CMK (cell line): ENCODE measurements at places on chromosomes 12 and 14.

- DNase-seq: no peak
Measured at GRCh38 chr12:51923506-51924365, 16.4 kb downstream of the ACVRL1 start.

- DNase-seq: no peak
Measured at GRCh38 chr14:69692594-69692993, 74.3 kb upstream of the SRSF5 start.

GRCh38 chr14:24196071-24197055 lies 1.1 kb upstream of the TM9SF1 start:
- no peak for DNase-seq

DNA sequence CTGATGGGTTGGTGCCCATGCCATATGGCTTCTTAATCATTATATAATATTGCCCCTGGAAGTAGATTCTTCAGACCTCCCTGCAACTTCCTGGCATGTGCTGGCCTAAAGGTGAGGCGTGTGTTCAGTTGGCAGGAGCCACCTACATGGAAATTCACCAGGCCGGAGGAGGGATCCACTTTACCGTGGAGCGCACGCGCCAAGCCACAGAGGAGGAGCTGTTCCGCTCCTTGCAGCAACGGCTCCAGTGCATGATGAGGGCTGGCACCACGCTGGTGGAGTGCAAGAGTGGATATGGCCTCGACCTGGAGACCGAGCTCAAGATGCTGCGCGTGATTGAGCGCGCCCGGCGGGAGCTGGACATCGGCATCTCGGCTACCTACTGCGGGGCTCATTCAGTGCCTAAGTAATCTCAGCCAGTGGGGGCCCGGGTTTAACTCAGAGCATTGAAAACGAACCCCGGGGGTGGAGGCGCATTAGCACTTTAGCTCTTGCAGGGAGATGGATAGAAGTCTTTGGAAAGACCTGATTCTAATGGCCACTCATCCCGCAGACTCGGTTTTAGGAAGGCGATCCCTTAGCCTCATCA lies 13.5 kb downstream of the AMDHD1 start:
- DNase-seq: no peak

DNA sequence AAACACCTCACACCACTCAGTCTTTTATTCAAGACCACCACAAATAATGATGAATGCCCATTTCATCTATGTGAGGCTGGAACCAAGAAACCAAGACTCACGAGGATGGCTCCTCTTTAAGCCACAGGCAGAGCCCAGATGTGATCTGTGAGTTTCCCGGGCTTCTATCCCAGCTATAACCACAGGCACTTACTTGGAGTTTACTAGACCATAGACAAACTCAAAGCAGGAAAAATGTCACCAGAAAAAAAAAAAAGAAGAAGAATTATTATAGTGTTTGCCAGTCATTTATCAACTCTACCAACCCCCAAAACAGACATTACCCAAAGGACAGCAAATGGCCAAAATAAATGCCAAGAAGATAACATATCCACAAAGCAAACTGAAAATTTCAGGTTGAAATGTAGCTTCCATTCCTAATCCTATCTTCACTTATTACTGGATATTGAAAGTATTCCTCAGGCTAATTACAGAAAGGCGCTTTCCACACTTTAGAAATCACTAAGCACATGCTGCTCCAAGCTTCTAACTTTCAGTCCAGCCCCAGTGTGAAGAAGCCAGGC lies 44.7 kb downstream of the ZFYVE1 start:
- DNase-seq: no peak

DNA sequence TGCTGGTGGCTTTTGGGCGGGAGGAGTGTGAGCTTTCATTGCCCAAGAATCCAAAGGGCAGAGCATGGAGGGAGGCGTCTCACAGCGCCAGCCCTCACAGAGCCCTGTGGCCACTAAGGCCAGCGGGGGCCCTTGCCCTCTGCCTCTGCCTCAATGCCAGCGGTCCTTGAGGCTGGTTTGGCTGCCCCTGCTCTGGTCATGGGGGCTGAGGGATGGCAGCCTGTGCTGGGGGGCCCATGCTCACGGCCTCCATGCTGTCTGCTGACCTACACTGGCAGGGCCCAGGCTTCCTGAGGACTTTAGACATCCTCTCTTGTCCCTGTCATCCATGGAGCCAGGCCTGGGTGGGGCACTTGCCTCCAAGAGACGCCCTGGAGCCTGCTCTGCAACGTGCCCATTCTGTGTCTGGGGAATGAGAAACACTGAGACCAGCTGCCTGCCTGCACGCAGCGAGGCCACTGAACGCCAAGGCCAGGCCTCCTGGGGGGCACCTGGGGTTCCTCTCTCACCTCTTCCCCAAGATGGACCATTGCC lies 143.4 kb downstream of the KIF26A start:
- DNase-seq: no peak
